ENCODE measurements at places on chromosomes 2 and 18.

DNA sequence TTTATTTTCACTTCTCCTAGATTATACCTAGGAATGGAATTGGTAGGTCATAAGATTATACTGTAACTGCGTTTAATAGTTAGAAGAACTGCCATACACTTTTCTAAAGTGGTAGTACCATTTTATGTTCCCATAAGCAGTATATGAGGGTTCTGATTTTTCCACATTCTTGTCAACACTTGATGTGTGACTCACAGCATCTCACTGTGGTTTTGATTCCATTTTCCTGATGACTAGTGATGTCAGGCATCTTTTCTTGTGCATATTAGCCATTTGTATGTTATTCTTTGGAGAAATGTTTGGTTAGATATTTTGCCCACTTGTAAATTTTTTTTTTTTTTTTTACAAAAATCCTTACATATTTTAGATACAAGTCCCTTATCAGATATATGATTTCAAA is 2.3 kb downstream of the DCAF17 start:
- no peak for DNase-seq

DNA sequence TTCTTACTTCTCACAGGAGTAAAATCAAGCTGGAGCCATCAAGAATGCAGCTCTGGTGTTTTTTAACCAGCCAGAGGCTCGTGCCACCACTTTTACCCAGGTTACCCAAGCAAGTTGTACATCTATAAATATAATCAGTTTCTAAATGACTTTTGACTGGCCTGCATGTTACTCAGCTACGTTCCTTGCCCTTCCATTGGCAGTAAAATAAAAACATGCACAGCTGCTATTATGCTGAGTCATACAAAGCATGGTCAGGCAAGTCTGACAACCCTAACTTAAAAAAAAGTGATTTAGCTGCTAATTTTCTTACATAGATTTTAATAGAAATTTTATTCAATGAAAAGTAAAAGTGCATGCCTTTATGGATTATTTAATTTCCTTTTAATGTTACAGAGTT is 111.7 kb upstream of the CSRNP3 start:
- DNase-seq, result no peak

DNA sequence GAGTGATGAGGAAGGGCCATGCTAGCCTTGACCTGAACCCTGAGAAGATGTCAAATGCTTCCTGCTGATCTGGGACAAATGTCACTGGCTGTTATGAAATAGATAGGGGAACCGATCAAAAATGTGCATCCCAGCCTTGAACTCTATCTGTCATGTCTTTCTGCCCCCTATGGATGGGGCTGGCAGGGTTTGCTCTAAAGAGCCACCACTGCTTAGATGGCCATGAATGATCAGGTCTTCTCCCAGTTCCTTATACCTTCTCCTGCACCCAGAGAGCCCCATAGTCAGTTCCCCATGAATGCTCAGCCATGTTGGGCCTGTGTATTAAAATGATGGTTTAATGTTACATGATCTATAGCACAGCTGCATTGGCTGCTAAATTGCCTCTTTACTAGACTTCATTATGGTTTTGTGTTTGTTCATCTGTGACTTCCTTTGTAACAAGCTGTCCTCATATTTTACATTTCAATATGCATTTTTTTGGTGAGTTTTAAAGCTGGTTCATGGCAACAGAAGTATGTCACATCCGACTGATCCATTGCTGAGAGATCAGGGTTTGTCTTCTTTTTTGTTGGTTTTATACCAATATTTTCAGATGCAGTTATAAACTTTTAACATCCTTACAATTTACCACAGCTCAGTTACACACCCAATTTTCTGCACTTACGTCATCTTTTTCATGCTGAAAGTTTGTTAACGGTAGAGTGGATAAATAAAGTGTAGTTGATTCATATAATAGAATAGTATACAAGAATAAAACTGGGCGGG is 56.3 kb upstream of the SMAD2 start:
- DNase-seq, result no peak

DNA sequence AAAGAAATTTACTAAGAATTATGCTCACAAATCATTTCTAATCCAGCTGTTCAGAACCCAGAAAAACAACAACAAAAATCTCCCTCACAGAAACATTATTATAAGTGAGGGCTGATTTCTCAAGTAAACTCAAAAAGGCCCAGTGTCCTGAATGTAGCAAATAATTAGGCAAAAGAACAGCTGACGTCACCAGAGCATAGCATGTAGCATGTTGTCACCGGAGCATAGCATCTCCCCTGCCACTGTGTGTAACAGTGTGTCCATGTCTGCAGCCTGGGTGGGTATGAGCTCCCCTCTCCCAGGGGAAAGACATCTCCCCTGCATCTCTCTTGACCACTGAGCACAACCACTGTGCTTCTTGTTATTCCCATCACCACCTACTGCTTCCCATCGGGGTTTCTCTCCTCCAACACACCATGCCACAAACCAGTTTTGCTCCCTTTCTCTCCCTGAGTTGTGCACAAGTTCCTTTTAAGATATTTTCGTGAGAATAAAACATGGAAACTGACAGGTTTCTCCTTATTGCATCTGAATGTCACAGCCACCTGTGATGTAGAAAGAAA is 126.7 kb downstream of the CABYR start:
- no peak for DNase-seq

GRCh38 chr18:46732201-46732600 is 24.7 kb downstream of the ST8SIA5 start:
- DNase-seq, result no peak

DNA sequence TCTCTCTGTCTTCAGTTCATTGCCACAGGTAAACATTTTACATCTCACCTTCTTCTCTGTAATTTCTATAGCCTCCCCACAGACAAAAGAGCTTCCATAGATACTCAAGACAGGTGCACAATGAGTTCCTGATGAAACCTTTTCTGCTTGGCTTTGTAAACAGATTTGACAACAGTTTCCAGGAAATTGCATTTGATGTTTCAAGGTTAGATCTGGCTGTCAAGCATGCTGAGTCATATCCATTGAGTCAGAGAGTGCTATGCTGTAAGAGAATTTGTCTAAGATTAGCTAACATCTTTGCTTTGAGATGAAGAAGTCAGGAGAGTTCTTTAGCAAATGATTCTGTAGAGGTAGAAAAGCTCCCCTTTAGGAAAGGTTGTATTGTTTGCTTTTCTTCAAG is 40.6 kb upstream of the MAP2 start:
- no peak for DNase-seq

GRCh38 chr18:22456116-22456480 is 38.4 kb upstream of the CTAGE1 start:
- no peak for DNase-seq

DNA sequence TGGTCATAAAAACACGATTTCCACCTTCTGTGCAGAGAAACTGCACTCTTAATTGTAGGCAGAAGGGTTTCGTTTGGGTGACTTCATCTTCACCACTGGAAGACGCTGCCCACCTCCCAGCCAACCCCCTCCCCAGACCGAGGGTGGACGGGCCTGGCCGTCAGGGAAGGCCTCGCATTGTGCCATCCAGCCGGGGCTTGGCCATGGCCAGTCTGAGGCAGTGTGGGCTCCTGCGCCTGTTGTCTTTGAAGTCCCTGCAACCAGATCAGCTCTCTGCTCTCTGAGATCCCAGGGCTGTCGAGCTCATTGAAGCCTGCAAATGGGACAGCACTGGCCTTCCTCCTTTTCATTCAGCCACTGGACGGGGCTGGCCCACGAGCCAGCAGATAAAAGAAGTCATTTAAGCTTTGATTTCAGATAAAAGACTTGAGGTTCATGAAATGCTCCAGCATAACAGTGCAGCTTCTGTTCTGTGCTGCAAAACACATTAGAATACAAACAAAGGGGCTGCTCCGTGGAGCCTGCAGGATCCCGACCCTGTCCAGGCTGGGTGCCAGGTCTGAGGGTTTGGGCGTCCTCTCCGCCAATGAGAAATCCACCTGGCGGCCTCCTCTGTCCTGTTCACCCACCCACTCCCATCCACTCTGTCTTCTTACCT is 253.5 kb downstream of the LDLRAD4 start:
- DNase-seq, result no peak

- DNase-seq, result no peak
Observed at GRCh38 chr18:74507927-74508326, 11.8 kb downstream of the CNDP2 start.

DNA sequence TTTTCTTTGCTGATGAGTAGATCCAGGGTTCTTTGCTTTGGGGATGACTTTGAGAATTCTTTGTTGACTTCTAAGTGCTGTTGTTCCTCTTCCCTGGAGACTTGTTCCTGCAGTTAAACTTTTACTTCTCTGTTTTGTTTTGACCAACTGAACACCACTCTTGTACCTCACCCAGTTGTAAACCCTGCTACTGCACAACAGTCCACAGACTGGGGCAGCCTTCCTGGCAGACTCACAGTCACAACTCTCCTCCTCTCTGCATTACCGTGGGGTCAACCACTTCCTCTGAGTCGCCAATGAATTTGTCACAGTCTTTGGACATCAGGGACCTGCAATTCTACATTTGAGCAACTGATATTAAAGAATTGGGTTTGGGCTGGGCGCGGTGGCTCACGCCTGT is 3.8 kb upstream of the SLC8A1 start:
- DNase-seq, result no peak

DNA sequence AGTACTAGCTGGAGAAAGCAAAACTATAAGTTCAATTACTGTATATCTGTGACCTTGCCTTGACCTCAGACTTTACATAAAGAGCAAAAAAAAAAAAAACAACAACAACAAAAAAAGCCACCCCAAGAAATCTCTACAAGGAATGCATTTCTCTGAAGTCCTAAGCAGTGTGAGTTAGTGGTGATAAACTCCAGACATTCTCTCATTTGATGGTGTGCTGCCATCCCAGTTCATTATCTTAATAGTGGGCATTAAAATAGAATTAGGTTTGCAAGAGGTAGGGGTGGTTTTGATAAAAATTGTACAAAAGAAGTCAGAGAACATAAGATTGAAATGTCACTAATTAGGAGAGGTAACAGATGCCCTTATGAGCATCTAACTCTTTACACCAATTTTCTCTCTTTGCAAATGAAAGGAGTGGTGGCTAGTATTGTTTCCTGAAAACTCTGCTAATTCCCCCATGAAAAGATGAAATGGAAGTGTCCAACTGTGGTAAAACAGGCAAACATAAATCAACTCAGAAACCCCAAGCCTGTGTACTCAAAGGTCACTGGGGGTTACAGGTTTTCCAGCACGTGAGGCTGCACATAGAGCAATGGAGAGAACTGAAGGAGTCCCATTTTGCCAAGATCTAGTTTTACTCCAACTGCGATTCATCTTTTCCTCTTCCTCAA is 131.9 kb downstream of the MEIS1 start:
- no peak for DNase-seq

DNA sequence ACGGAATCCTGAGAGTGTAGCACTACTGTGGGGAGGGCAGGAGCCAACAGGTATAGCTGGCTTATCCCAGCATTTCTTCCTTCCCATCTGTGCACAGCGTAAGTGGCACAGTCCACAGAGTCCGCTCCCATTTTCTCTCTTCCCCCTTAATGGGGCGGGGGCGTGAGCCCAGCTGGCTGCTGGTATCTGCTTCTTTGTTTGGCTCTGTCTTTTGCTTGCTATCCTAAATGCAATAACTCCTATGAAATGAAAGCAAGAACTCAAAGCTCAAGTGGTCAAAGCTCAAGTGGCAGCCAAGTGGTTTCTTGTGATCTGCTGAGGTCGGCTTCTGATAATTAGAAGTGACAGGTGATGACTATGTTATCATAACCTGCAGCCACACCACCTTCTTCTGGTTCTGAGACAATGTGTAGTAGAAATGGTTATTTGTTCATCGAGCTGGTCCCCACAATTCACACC is 192.7 kb downstream of the PLCL1 start:
- no peak for DNase-seq

DNA sequence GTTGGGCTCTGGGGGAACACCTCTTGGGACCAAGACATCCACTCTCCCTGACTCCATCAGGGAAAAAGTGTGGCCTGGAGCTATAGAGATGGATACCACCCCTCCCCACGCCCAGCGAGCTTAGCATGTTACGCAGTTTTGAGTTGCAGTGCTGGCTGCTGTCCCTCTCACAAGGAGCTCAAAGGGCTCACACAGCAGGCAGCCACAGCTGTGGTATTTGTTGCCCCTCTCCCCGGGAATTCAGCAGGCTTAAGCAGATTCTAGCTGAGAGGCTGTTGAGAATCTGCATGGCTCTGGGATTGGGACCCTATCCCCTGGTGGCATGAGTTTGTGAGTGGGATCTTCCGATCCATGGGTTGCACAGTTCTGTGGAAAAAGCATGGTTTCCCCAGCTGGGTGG is 673.1 kb upstream of the FSHR start:
- no peak for DNase-seq

- DNase-seq, result no peak
Observed at GRCh38 chr18:68399721-68400120, 315.2 kb downstream of the TMX3 start.

DNA sequence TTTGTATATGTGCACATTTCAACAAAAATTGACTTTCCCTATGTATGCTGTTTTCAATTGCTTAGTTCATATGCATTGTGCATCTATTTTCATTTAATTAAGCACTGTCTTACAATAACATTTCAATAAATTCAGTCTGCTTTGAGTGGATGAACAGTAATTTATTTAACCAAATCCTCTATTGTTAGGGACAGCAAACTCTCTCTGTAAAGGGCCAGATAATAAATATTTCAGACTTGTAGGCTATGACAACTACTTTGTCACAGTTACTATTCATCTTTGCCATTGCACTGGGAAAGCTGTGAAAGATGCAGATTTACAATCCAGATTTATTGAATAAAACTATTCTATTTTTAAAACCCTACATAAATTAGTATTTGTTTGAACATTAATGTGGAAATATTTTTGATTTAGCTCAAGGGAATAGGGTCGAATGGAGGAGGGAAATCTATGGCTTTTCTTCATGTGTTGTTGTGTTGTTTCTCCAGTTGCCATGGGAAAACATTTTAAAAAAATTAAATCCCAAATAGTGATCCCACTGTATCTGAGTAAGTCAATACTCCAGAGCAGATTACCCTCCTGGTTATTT is 14.2 kb upstream of the RAB27B start:
- no peak for DNase-seq

GRCh38 chr2:108412995-108413710 is 35.4 kb downstream of the SULT1C4 start:
- no peak for DNase-seq

DNA sequence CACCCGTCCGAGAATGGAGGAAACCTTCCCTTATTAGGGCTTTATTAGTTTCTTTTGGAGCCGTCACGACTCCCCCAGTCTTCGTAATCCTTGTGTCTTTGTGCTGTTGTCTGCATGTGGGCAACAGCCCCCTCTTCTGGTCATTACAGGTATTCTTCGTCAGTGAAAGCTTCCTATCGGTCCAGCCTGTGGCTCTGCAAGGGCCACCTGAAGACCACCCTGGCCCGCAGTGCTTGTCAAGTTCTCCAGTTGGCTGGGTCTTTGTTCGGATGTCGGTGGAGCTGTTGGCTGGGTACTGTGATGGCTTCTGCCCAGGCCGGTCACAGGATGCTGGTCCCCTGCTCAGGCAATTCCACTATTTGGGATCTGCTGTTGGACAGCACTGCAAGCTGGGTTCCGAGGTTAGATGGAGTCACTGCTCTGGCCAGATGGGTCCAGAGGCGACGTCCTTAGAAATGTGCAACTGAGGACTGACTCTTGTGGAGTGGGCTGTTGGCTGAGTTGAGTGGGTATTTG is 19.2 kb downstream of the E2F6 start:
- no peak for DNase-seq

All from vagina (tissue), 2 donors.